T47D (cell line): ENCODE measurements at places on chromosomes 7 and 10.
A peak's percentile ranks its signal among the peaks of the same experiment; 100 is the strongest.

DNA sequence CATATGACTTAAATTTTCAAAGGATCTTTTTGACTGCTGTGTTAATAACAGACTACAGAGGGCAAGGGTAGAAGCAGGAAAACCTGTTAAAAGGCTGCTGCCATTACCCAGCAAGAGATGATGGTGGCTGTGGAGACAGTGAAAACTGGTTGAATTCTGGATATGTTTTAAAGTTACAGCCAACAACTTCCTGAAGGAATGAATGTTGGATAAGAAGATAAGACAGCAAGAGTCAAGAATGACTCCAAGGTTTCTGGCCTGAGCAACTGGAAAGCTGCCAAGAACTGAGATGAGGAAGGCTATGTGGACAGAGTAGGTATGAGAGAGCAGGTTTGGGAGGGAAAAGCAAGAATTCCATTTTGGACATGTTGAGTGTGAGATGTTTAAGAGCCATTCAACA lies 19.1 kb downstream of the CNOT4 start:
- DNase-seq, result peak; percentile 34

GRCh38 chr10:129713659-129714265 lies 246.7 kb downstream of the MGMT start:
- DNase-seq, result no peak

GRCh38 chr10:51501396-51501795 lies 198.0 kb downstream of the CSTF2T start:
- DNase-seq, result no peak

DNA sequence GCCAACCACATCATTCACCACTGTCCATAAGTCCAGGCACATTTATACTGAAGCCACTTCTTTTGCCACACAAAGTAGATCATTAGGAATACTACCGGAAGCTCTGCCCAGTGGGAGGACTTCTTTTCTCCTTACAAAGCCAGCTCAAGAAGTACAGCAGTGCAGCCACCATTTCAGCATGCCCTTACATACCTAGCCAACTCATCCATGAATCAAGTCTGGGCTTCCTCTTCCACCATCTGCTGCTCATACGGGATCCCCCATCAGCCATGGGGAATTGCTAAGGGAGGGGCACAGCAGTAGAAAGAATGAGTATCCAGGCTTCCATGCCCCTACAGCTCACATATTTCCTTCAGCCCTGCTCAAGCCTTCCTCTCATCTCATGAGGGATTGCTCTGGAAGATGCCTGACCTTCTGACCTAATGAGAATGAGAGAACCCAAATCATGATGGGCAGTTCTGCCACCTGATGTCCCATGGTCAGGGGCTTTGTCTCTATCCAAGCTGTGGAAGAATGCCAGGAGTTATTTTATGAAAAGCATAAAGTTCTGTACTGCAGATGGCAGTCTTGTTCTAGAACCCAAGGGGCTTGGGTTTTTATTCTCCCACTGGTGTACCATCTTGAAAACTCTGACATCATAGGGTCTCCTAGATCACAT lies 39.5 kb downstream of the ACSM6 start:
- DNase-seq, result no peak

- no peak for DNase-seq
Observed at GRCh38 chr10:101995451-101996063, 60.4 kb downstream of the ARMH3 start.

- no peak for DNase-seq
Observed at GRCh38 chr7:54879776-54880175, 120.8 kb upstream of the SEC61G start.

DNA sequence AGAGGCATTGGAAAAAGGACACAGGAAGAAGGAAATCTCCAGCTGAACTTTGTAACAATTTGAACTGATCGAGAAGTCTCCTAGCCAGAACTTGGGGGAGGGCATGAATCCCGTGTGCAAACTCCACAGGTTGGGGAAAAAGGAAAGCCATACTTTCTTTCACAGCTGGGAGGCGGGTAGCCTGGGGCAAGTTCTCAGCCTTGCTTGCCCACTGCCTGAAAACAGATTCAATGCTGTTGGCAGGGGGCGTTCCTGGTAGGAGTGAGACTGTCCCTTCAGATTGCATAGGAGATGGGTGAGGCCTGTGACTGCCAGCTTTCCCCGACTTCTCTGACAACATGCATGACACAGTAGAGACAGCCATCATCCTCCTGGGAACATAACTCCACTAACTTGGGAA lies 289.1 kb upstream of the PHF14 start:
- no peak for DNase-seq
